ENCODE measurements at places on chromosomes 11 and 22.

DNA sequence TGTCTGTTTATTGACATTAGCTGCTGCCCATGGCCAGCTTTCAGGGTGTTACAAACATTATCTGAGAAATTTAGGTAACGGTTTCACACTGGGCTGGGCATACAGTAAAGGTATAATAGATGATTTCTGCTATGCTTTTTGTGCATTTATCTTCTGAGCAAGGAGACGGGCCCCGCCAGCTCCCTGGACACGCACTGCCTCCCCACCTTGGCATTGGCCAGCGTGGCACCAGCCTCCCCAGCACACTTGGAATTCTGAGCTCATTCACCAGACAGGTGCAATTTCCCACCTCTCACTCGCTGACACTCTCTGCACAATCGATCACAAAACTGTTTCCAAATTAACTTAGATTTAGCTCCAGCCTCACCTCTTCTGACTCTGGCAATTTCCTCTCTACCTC is 222.8 kb downstream of the CEP164 start:
- no peak for DNase-seq

- DNase-seq, result no peak
Observed at GRCh38 chr22:17976121-17976520, 48.2 kb downstream of the MICAL3 start.

- DNase-seq, result no peak
Observed at GRCh38 chr22:48305726-48306235, 1521.9 kb downstream of the BRD1 start.

DNA sequence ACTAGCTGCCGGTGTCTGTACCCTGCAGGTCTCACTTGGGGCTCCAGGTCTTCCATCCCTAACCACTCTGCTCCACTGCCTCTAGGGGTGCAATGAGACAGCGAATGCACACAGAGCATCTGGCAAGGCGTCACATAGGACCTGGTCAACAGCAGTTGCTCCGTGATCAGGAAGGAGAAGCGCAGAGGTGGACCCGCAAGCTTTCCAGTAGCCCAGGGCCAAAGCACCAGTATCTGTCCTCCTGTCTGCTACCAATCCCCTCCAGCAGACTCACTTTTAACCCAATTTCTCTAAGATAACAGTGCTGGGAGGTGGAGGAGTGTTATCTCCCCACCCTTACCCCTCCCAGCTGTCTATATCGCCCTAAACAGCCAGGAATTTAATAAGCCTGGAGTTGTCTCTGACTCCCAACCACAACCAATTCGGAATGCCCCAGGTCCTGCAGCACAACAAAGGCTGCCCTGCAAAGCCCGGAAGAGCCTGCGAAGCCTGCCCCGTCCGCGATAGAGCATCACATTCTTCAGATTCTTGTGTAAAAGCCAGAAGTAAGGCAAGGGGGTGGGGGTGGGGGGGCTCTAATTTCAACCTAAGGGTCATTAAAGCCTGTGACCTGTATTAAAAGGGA is 19.3 kb downstream of the MYH9 start:
- DNase-seq, result peak; percentile 45

DNA sequence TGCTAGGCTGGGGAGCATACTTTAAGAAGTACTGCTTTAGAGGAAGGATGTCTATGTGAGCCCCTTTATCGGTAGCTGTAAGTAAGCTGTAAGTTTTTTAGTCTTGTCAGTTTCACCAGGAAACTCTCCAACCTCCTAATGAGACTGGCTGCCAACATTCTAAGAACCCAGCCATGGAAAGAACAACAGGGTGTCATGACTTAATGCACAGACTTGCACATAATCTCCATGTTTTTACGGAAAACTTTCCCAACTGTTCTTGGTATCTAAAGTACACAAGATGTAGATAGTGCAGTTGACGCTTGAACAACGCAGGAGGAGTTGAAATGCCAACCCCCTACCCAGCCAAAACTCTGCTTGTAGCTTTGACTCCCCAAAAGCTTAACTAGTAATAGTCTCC is 9.0 kb downstream of the OR8A1 start:
- DNase-seq, result no peak

DNA sequence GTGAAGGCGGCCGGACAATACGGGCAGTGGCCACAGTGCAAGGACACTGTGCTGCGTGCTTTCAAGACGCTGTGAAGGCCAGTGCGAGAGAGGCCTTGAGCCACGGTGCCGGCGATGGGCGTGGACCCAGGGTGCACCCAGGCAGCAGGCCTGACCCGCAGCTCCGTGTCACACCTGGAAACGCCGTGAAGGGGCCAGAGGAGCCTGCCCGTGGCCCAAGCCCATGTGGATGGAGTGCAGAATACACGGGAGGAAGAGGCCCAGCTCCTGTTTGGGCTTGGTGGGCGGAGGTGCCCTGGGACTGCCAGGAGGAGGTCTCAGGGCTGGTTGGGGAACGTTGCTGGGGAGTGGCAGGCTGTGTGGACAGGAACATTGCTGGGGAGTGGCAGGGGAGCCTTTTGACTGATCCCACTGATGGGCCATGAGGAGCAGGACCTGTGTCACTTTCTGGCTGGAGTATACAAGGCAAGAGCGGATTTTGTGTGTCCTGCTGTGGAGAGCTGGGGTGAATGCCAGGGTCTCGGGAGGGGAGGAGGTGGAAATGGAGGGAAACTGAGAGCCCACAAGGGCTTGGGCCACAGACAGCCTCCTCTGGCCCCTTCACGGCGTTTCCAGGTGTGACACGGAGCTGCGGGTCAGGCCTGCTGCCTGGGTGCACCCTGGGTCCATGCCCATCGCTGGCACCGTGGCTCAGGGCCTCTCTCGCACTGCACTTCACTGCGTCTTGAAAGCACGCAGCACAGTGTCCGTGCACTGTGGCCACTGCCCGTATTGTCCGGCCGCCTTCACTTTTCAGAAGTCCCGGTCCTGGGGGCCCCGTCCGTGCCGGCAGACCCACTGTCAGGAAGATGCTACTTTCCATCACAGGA is 925.4 kb downstream of the BRD1 start:
- no peak for DNase-seq

DNA sequence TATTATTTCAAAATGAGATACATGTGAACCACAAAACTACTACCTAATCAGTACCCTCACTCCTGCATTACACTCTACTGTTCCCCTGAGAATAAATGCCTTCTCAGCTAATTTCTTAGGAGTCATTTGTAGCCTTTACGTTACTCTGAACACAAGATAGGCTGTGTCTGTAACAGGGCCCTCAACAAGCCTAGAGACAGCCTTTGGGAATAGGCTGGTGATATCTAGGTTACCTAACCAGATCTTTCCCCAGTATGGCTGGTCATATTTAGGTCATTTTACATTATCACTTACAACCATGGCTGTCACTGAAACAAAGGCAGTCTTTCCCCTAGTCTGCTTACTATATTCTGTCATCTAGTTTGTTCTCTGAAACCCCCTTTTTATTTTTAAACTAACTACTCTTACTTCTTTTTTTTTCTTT is 14.2 kb downstream of the ATM start:
- no peak for DNase-seq

DNA sequence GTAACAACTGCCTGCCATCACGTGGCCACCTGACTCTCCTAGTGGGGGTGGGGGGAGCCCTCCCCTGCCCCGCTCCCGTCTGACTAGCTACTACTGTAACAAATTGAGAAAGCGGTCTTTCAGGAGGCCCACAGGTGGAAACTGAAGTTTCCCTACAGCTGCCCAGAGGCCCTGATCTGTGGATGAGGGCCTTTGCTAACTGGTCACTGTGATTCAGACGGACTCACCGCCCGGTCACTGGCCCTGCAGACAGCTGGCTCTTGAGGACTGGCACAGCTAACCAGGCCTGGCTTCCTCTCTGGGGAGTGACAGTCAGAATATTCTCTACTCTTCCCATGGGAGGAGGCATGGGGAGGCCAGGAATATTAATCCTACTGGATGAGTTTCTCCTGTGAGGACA is 116.8 kb downstream of the ARHGAP8 start:
- no peak for DNase-seq

GRCh38 chr11:62602141-62603071 is 741 bp upstream of the MTA2 start:
- DNase-seq, result peak; percentile 79

DNA sequence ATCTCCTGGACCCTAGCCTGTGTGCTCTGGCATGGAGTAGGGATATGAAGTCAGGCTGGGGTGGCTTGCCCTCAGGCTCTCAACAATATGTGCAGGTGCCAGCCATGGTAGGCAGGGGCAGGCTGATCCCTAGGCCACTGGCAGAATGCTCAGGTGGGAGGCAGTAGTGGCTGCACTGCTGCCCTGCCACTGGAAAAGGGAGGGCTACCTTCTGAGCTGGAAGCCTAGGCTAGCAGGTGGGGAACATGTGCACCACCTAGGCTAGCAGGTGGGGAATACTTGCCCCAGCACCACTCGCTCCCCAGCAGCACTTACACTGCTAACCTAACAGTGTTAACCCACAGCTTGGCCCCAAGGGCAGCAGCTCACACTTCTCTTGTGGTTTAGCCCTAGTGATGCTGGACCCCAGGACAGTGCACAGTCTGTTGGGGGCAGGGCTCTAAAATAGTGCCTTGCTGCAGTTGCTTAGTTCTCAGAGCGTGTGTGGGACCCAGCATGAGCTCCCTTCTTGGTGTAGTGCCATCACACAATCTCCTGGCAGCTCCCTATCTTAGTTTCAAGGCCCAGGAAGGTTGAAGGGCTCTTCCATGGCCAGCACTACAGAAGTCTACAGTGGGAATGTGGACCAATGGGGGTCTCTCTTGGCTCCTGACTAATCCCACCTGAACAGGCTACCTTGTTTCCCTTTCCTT is 130.8 kb downstream of the FCHSD2 start:
- no peak for DNase-seq

DNA sequence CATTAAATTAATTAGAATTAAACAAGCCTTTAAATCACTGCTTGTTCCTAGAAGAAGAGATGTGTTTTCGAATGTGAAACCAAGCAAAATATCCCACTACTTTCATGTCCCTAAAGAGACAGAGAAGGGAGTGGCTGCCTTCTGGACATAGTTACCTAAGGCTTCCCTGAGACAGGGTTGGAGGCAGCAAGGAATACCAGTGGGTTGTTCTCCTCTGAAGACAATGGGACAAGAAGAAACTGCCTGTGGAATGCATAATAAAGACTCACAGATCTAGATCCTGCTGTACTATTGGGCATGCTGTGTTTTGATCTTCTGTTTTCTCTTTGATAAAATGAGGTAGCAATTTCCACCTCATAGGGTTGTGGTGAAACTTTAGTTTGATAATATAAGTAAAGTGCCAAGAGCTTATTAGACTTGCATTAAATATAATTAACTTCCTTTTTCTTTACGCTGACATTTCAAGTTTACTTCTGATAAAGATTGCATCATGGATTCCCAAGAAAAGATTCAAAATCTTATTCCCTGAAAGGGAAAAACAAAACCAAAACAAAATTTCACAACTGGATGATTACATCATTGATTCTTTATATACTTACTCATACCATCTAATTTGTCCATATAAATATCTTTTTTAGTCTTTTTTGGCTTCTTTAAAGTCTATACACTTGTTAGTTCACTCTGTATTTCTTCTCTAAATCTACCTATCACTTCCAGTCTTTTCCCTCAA is 621.3 kb downstream of the ETS1 start:
- no peak for DNase-seq

DNA sequence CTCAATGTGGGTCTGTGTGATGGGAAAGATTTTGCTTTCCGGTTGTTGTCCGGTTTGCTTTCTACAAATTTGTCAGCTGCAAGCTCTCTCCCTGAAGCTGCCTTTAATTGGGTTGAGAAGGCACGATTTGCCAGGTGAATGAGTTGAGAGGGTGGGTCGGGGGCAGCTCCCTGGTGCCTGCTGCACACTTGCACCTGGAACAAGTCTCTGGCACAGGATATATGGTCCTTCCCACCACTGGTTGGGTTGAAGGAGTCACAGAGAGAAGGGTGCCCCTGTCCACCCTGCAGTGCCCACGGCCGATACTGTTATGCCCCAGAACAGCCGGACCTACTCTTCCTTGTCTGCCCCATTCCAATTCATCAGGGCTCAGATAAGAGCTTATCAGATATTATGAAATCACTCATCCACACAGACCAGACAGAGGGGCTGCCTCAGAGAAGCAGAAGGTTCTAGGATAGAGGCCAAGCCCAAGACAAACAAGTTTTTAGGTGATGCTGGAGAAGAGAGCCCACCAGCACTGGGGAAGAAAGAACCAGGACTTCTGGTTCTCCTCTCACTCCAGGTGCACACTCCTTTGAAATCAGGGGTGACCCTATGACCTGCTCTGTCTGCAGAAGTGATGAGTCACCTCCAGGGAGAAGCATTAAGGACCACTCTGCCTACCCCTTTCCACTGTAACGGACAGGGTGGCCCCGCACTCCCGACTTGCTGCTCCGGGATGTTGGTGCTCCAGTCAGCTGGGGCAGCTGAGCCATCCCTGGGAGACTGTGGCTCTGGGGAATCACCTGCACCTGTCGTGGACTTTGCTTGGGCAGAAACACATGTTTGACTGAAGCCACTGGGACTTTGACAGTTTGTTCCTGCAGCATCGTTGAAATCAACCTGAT is 45.3 kb downstream of the RTL6 start:
- DNase-seq, result no peak

DNA sequence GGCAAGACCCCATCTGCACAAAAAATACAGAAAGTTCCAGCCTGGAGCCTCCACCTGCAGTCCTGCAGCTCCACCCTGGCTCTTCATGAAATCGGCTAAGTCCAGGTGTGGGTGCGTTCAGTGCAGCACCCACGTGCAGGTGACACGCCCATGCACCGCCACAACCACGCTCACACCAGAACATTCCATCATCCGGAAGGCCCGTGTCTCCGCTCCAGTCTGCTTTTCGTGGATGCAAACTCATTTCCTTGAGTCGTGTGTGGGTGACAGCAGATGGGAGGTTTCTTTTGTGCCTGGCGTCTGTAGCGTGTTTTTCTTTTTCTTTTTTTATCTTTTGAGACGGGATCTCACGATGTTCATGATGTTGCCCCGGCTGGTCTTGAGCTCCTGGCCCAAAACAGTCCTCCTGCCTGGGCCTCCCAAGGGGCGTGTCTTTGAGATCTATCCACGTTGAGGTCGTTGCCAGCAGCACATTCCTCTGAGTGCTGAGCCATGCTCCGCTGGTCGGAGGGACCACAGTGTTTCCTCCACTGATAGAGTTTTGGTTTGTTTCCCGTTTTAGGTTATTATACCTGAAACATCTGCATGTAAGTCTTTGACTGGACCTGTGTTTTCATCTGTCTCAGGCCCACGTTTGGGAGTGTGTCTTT is 7.2 kb downstream of the PTDSS2 start:
- no peak for DNase-seq

- DNase-seq, result no peak
Observed at GRCh38 chr11:75338516-75339208, 12.8 kb downstream of the ARRB1 start.

GRCh38 chr11:62671236-62671607 is 251 bp upstream of the UQCC3 start:
- DNase-seq, result no peak

- DNase-seq, result no peak
Observed at GRCh38 chr11:45886816-45887520, 1.5 kb downstream of the MAPK8IP1 start.

All from RWPE1 (cell line).